KG1 (cell line): ENCODE measurements at places on chromosomes 16 and 17.

- DNase-seq: no peak
These were observed 58.8 kb upstream of the MAF start for GRCh38 chr16:79659344-79659743.

GRCh38 chr17:64575431-64575830, 68.7 kb downstream of the CEP95 start:
- DNase-seq: no peak

GRCh38 chr16:46947900-46948547, 25.4 kb downstream of the DNAJA2 start:
- DNase-seq: peak; percentile 51

DNA sequence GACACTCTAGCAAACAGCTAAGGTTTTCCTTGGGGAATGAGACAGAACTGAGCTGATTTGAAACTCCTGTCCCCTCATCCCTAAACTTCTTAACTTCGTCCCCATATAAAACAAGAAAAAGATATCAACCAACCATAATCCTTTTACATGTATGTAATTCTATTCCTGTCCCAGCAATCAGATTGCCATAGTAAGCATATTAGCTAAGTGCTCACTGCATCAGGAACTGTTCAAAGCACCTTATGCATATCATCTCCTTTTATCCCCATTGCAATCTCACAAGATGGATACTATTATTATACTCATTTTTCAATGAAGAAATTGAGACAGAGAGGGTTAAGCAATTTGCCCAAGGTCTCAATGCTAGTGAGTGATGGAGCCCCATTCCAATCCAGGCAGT, 6.8 kb downstream of the KIF18B start:
- DNase-seq: no peak

GRCh38 chr17:19531780-19532501, 1.7 kb upstream of the SLC47A1 start:
- DNase-seq: no peak
